Fibroblast of skin of right biceps (primary cell): ENCODE measurements at places on chromosomes 7 and 10.

- DNase-seq, result peak; percentile 42
Observed at GRCh38 chr7:95045236-95045923, 138.0 kb downstream of the PPP1R9A start.

GRCh38 chr7:139595806-139596205 lies 72.3 kb downstream of the CLEC2L start:
- no peak for DNase-seq

DNA sequence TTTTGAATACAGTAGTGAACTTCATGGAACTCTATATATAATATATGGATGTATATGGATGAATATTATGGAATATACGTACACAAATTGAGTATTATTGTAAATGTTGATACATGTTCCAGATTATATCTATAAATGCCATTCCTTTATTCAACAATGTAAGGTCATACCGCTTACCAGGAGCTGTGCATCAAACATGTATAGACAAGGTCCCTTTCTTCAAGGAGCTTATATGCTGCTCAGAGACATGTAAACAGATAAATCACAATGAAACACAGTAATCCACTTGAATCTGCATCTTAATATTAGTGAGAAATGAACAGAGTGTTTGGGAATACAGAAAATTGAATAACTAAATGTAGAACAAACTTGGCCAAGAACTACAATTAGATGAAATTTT lies 898 bp upstream of the SEM1 start:
- DNase-seq, result no peak

- DNase-seq, result no peak
Observed at GRCh38 chr7:7146837-7147236, 35.5 kb upstream of the C1GALT1 start.
